ENCODE measurements at places on chromosomes 11 and 22.

GRCh38 chr11:2095542-2095941 is 43.6 kb downstream of the IGF2 start:
- no peak for DNase-seq

- no peak for DNase-seq
Measured at GRCh38 chr11:10605941-10606381, 37.5 kb upstream of the LYVE1 start.

DNA sequence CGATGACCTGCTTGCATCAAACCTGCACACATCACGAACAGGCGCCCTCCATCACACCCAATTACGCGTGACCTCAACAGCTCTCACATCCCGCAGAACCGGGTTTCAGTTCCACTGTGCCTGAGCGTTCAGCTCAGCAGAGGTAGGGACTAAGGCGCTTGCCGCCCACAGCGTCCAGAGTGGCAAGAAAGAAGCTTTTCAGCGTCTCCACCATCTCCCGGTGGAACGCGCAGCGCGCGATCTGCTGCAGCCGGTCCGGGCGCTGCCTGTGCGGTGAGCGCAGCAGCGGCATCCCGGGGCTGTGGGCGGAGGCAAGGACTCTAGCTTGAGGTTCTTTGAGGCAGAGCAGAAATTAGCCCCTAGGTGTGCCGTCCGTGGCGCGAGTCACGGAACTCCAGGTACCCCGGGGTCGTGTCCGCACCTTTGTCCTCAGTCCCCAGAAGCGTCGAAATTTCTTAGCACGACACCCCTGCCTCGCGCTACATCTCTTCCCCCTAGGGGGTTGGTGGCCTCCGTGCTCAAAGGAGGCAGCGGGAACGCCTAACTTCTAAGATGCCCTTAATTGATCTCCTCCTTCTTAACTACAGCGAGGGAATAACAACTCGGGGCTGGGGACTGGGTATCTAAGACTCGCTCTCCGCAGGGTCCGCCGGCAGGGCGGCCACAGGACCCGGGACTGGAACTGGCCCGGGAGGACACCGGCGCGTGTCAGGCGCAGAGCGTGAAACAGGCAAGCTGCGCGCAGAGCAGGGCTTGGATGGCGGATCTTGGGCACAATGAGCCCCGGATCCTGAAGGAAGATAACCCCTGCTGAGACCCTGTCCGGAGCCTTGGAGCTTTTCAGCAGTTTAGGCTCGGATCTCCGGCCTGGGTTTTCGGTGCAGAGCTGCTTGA is 1.7 kb upstream of the CALCA start:
- no peak for DNase-seq

DNA sequence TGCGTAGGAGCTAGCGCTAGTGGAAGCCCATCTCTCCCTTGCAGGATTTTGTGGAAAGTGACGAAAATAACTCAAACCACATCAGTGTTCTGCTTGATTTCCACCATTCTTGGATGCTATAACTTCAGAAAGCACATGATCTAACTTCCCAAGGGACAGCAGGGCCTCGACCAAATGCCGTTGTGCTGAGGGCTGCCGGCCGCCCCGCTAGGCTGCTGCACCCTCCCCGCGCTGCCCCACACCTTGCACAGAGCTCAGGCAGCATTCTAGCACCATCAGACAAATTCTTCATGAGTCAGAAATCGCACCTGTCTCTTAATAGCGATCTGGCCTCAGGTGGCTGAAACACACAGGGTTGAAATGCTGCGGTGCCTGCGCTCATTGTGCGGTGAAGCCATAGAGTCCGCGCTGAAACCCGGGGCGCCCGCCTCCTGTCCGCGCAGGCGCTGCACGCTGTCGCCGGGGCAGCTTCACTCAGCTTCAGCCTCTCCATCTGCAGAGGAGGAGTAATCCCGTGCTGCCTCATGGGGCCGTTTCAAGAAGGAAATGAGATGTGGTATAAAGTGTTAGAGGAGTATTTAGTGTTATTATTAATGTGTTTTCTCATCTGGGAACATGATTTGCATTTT is 59.2 kb upstream of the B3GAT1 start:
- DNase-seq = peak; percentile 11

- DNase-seq = no peak
Measured at GRCh38 chr11:131684111-131685060, 314.0 kb downstream of the NTM start.

DNA sequence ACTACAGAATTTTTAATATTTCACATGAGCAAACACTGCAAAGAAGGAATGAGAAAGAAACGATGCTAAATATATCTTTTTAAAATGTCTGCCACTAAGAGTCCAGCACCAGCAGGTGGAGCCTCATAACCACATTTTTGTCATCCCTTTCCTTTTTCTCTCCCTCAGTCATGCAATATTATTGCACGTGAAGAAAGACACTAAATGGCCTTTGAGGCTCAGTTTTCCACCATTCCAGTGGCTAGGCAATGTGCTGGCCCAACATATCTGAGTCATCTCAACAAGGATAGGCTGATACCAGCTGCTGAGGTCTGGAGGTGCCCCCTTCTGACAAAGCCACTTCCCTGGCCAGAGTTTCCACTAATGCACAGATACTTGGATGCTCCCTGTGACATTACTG is 1.8 kb downstream of the ALKBH8 start:
- DNase-seq = no peak

DNA sequence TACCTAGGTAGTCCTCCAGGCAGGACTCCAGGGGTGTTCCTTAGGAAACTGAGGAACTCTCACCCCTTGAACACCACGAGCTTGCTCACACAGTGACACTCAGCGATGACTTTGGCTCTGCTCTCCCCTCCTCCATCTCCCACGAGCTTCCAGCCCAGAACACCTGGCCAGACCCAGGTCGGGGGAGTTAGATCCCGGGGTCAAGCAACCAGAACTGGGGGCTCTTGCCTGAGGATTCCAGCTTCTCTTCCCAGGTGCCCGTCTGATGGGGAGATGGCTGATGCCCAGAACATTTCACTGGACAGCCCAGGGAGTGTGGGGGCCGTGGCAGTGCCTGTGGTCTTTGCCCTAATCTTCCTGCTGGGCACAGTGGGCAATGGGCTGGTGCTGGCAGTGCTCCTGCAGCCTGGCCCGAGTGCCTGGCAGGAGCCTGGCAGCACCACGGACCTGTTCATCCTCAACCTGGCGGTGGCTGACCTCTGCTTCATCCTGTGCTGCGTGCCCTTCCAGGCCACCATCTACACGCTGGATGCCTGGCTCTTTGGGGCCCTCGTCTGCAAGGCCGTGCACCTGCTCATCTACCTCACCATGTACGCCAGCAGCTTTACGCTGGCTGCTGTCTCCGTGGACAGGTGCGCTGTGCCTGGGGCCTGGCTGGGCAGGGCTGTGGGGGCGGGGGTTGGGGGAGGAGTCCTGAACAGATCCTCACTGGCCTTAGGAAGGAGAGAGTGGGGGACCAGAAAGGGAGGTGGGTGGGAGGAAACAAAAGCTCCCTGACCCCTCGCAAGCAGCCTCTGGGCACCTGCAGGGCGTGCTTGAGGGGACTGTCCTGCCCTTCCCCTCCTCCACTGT is at the start of gene GALR3:
Gene GALR3 (plus strand): TSS at position 249 of the 852 bp plus-strand sequence. CDS start 25 bp downstream, at position 274.
- DNase-seq = no peak

GRCh38 chr11:526192-526591 is 9.2 kb downstream of the HRAS start:
- no peak for DNase-seq

- no peak for DNase-seq
Measured at GRCh38 chr22:21990445-21991303, 8.1 kb upstream of the TOP3B start.

- DNase-seq = no peak
Measured at GRCh38 chr11:66391322-66391721, 19.8 kb upstream of the SLC29A2 start.

GRCh38 chr11:64044730-64045393 is 9.1 kb downstream of the FLRT1 start:
- DNase-seq = peak; percentile 59

DNA sequence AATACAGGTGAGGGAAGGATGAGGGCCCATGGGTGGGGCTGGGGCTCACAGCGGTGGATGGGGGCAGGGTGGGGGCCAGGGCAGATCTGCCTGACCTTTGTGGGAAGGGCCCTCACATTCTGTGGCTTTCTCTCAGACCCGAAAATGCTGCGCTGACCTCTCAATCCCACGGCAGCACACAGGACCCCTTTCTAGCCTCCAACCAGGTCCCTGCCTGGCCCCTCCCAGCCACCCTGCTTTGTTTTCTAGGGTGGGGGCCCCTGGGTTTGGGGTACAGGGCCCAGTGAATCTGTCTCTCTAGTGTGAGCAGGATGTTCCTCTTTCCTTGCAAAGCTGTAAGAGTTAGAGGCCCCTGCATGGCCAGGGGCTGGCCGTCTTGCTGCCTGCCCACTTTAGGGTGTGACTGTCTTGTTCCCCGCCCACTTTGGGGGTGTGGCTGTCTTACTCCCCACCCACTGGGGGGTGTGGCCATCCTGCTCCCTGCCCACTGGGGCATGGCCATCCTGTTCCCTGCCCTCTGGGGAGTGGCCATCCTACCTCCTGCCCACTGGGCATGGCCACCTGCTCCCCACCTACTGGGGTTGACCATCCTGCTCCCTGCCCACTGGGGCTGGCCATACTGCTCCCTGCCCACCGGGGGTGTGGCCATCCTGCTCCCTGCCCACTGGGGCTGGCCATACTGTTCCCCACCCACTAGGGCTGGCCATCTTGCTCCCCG is 11.5 kb downstream of the PARVG start:
- DNase-seq = no peak

- DNase-seq = peak; percentile 32
Measured at GRCh38 chr11:132943357-132943705, 589.0 kb downstream of the OPCML start.

- DNase-seq = peak; percentile 50
Measured at GRCh38 chr11:132078264-132079076, 708.1 kb downstream of the NTM start.

DNA sequence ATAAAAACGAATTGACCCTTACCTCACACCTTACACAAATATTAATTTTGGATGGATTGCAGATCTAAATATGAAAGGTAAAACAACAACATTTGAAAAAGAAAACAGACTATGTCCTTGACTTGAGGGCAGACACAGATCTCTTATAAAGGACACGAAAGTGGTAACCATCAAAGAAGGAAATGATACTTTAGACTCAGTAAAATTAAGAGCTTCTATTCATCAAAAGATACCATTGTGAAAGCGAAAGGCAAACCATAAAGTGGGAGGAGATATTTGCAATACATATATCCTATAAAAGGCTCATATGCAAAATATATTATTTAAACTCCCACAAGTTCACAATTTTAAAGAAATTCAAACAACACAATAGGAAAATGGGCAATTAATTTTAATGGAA is 5.0 kb downstream of the HEPACAM start:
- DNase-seq = no peak

GRCh38 chr11:62108971-62109404 is 14.8 kb upstream of the INCENP start:
- DNase-seq = no peak

- DNase-seq = no peak
Measured at GRCh38 chr11:32213223-32213622, 122.3 kb downstream of the RCN1 start.

GRCh38 chr22:26953012-26953883 is 295.9 kb downstream of the MIAT start:
- DNase-seq = no peak

DNA sequence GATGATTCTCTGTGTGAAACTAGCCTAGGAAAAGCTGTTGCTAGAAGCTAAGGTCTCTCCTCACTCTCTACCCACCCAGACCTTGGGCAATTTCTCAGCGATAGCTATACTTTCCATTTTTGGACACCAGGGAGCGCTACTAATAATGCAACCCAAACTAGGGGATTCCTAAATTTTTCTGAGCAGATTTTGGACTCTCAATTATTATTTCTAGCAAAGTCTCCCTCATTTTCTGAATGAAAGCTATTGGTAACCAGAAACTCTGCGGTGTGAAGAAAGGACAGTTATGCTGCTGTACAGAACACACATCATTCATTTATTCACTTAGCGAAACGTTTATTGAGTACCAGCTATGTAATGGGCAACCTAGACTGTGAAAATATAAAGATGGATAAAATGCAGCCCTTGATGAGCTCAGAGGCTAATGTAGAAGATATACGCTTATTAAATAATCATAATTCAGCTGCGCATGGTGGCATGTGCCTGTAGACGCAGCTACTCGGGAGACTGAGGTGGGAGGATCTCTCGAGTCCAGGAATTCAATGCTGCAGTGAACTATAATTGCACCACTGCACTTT is 6.1 kb upstream of the STIM1 start:
- DNase-seq = no peak

DNA sequence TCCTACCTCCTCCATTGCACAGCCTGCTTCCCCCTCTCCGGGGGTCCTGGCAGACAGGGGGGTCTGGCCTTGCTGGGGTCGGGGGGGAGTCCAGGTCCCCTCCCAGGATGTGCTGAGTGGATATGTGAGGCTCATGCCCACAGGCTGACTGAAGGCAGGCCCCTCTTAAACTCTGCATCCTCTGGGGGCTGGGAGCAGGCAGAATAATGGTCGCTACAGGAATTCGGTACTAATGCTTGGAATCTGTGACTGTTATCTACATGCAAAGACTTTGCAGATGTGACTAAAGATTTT is 1.6 kb upstream of the SUN2 start:
- DNase-seq = no peak

- no peak for DNase-seq
Measured at GRCh38 chr11:75867778-75868374, 52.9 kb downstream of the UVRAG start.

Measured in C1 segment of cervical spinal cord (tissue), 14 donors.